ENCODE measurements at places on chromosomes 11 and 22. TPM values are rescaled to one million over a fixed set of nuclear protein-coding genes. Genes with fewer than 3 reads are reported as not detected.

KRTAP5-7 gene
- not detected for polyA plus RNA-seq

ART1 gene
- not detected for polyA plus RNA-seq

SLCO2B1 gene
- not detected for polyA plus RNA-seq

TRIM48 gene
- not detected for polyA plus RNA-seq

IFITM10 gene
- 8.2 TPM for polyA plus RNA-seq

GRCh38 chr11:36929401-36929800 lies 331.4 kb upstream of the RAG2 start:
- no peak for DNase-seq

GRCh38 chr11:84722583-84723108 lies 904.5 kb downstream of the DLG2 start:
- no peak for DNase-seq

DNA sequence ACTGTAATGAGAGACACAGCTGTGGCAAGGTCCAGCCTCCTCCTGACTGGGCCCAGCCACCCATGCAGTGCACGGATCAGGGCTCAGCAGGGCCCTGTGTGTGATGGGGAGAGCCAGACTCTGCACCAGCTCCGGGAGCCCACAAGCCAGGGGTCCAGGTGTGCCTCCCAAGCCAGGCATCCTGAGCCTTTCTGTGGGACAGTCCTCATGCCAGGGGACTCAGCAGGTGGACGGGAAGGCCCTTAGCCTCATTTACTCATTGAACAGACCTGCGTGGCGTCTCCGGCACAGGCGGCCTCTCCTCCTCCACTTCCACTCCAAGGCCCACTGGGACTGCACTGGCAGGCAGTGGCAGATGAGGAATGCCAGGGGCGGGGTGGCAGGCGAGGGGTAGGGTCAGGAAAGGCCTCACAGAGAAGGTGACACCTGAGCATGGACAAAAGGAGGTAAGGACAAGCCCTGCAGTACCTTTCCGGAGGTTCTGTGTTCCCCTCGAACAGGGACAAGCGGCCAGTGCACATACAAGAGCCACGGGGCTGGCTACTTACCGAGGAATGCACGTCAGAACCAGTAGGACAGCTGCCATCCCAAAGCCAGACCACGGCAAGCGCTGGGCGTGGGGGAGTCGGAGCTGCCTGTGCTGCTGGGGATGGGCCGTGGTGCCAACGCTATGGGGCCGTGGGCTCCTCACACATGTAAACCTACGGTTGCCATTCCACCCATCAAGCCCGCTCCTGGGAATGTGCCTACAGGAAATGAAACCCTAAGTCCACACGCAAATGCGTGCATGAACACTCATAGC lies 52.7 kb downstream of the IGF2 start:
- no peak for DNase-seq

DNA sequence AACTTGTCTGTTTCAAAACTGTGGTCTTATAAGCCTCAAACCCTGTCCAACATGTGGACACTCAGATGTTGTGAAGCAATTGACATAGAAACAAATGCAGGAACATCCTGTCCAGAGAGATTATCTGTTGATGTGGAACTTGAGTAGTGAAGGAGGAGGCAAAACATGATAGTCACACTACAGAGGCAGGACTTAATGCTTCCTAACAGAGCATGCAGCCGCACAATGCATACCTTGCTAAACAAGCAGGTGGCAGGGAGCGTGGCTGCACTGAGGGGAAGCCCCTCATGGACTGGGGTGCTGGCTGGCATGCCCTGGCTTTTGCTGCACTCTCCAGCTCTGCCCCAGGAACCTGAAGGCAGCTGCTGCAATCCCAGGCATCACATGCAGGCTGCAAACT lies 5.3 kb downstream of the C22orf39 start:
- DNase-seq: no peak

GRCh38 chr11:134610116-134610910 lies 198.3 kb upstream of the B3GAT1 start:
- no peak for DNase-seq

GRCh38 chr22:31206896-31207687 lies 5.0 kb upstream of the LIMK2 start:
- peak; percentile 69 for DNase-seq

DNA sequence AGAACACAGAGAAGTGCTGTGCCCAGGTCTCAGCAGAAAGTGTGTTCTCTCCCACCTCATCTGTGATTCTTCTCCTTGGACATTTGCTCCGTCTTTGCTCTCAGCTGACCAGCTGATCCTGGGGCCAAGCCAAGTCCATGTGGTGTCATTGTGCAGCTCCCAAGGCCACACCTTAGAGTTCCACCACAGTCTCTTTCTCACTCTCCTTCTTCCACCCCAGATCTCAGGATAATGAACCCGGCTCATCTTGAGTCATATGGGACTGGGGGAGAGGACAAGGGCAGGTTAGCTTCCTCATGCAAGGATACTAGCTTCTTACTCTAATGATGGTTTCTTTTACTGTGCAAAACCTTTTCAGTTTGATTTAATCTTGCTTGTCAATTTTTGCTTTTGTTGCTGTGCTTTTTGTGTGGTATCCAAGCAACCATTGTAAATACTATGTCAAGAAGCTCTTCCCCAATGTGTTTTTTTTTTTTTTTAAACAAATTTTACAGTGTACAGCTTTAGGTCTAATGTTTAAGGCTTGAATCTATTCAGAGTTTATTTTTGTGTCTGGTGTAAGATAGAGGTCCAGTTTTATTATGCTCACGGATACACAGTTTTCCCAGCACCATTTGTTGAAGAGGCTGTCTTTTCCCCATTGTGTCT lies 75.0 kb upstream of the OR4B1 start:
- DNase-seq: peak; percentile 20

- DNase-seq: no peak
Measured at GRCh38 chr11:82750643-82751139, 17.0 kb upstream of the FAM181B start.

GRCh38 chr11:12770966-12771597 lies 96.9 kb downstream of the TEAD1 start:
- DNase-seq: peak; percentile 74

DNA sequence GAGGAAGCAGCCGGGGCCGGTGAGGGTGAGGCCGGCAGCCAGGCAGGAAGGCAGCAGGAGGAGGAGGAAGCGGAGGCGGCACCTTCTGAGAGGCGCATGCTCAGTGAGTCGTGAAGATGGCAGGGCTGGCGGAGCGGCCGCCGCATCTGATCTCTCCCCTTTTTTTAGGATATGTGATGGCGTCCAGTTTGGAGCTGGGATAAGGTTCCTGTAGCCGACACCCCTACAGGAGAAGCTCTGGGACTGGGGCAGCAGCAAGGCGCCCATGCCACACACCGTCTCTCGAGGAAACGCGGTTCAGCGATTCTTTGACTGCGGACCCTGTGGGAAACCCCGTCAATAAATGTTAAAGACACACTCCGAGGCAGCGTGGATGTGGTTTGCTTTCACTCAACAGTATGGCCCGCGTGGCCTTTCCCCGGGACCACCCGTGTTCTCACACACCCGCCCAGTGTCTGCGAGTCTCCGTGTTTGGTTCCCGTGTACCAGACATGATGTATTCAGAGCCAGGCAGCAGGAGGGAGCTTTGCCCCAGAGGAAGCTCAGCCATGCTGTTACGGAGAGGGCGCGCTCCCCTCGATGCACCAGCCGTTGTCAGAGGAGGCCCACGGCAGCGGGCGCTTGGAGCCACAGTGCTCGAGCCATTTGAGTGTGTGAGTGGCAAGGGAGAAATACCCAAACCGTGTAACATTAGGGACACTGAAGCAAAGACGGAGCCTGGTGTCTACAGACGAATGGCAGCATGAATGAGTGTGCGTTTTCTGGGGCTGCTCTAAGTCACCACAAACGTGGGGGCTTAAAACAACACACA lies 27.7 kb upstream of the PARVB start:
- DNase-seq: no peak

- no peak for DNase-seq
Measured at GRCh38 chr11:35131886-35132285, 7.1 kb upstream of the CD44 start.

DNA sequence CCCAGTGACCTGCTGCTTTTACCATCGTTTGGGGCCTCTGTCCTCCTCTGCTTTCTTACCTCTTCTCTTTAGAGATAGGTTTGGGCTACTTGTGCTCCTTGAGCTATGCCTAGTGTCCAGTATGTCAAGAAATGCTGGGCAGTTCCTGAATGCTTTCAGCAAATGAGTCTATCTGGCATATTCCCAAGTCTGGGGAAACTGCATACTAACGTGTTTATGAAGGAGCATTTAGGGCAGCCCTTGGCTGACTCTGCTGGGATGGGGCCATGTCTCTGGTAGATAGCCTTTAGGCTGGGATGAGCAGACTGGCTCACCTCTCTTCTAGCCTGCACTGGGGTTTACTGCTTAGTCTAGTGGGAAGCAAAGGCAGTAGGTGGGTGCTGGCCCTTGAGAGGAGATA lies 43.7 kb upstream of the SUSD2 start:
- no peak for DNase-seq

DNA sequence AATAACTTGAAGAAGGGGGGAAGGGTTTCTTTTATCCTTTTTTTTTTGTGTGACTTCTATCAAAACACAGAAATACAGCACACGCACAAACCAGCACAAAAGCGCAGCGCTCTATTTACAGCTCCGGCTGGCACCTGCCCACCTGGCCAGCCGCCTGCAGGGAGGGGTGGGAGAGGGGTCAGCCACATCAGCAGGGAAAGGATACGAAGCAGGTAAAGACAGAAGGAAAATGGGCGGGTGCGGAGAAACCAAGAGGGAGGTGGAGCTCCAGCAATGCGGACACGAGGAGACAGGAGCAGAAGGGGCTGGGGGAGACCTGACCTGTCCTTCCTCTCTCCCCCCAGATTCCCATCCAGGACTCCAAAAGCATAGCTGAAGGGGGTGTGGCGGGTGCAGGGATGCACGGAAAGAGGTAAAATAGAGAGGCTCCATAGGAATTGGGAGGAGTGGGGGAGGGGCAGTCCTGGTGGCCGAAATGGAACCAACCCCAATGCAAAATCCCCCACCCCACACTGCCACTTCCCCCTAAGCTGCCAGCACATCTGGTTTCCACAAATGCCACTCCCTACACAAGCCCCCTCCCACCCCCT lies 14.1 kb downstream of the CXCR5 start:
- DNase-seq: no peak

DNA sequence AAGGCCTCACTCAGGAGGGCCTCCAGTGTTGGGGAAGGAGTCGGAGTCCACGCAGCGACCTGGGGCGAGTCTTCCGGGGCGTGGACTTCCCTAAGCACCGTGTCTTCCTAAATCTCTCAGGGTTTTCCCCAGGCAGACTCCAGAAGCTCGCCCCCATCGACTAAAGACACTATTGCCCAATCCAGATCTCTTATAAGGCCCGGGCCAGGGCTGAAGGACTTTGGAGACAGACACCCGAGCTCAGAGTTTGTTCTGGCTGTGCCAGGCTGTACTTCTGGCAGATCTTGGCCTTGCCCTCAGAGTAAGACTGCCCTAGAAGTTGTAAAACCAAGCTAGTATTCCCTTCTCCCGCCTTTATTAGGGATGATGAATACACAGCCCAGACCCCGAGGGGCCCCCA lies 191.4 kb downstream of the BUD13 start:
- DNase-seq: no peak

DNA sequence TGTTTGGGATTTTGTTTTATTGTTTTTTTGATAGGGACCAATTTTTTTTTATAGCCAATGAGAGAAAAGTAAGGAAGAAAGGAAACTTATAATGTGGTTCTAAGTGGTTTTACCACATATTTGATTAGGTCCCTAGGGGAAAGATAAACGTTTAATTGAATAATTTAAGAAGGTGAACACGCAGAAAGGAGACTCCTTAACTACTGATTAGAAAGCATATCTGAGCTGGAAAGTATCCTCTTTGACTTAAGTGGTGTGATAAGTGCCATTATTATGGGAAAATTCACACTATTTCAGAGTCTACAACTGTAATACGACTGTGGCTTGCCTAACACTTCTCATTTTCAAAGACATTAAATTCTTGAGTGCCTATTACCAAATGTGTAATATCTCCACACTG lies 106.5 kb upstream of the GRAMD1B start:
- DNase-seq: no peak

DNA sequence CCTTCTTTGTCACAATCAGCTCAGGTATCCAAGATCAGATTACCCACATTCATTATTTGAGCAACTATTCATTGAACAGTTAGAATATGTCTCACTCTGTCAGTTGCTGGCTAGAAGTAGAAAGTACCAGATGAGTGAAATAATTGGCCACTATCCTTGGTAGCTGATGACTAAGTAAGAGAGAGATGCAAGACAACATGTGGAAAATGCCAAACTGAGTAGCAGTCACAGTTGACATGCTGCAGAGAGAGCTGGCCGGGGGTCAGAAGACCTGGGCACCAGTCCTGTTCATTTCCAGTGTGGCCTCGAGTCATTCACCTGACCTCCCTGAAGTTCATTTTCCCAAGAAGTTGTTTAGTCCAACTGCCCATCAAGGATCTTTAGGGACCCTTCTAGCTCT lies 22.5 kb upstream of the SMIM35 start:
- peak; percentile 50 for DNase-seq

DNA sequence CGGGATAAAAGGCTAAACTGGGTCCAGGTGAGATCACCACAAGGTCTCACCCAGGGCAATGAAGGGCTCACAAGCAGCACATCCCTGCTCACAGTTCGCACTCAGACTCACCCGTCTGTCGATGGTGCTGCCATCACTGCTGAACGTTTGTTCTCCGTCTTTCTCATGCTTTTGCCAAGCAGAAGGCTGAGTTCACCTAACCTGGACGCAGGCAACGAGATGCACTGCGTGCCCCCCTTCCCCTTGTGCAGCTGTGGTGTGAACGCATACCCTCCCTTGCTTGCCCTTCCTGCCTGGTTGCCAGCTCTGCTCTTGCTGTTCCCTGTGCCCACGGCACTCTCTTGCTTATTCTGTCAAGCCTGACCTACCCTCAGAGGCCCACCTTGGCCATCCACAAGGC lies 18.0 kb downstream of the KCTD21 start:
- DNase-seq: no peak

GRCh38 chr22:30305906-30306626 lies 16.8 kb upstream of the CASTOR1 start:
- peak; percentile 60 for DNase-seq

DNA sequence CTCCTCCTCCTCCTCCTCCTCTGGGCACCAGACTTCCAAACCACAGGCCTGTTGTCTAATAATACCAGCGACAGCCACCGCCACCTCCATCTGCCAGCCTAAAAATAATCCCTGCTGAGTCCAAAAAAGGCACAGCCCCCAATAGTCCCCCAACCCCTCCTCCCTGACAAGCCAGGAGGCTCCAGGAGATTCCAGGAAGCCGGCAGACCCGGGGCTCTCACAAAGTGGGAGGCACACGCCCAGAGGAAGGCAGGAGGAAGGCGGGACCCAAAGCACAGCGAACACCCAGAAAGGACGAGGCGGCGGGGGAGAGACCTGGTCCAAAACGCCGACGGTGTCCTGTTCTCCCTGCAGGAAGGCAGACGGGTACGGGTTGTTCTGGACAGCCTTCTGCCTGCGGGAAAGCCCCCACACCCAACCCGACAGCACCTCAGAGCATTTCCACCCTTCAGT lies 5.9 kb downstream of the IGSF9B start:
- DNase-seq: no peak

- DNase-seq: no peak
Measured at GRCh38 chr22:36846271-36846670, 14.5 kb upstream of the NCF4 start.

Data from mammary epithelial cell (primary cell).